Left lung (tissue), 14 donors: ENCODE measurements at places on chromosomes 7 and 10. TPM values are rescaled to one million over a fixed set of nuclear protein-coding genes. Genes with fewer than 3 reads are reported as not detected.

The CNNM2 gene
- total RNA-seq = 10.3 TPM

The ZNF853 gene
- total RNA-seq = 3.4 TPM

The TWNK gene
- total RNA-seq = 3.4 TPM

The GJD4 gene
- total RNA-seq = not detected

GRCh38 chr10:103086261-103086660 is 106.8 kb downstream of the NT5C2 start:
- H3K27ac ChIP-seq = no peak overlapping the region
- H3K27me3 ChIP-seq = no peaks in the 10 kb centered on the region
- no peak for DNase-seq
- H3K4me1 ChIP-seq = no peaks in the 10 kb centered on the region

GRCh38 chr10:12950583-12951128 is 50.9 kb downstream of the CCDC3 start:
- DNase-seq = no peak
- no peaks in the 10 kb centered on the region for H3K36me3 ChIP-seq
- H3K4me3 ChIP-seq = no peak overlapping the region
- H3K4me1 ChIP-seq = no peaks in the 10 kb centered on the region

GRCh38 chr7:42035210-42035609 is 201.8 kb downstream of the GLI3 start:
- no peak overlapping the region for H3K27ac ChIP-seq
- no peaks in the 10 kb centered on the region for H3K36me3 ChIP-seq
- H3K4me3 ChIP-seq = no peak overlapping the region

- H3K4me3 ChIP-seq = no peak overlapping the region
- no peaks in the 10 kb centered on the region for H3K27me3 ChIP-seq
- no peak for DNase-seq
- H3K4me1 ChIP-seq = peaks cover 9% of the 10 kb centered on the region
- H3K27ac ChIP-seq = no peak overlapping the region
- H3K36me3 ChIP-seq = no peaks in the 10 kb centered on the region
Measured at GRCh38 chr7:138499340-138499739, 39.3 kb downstream of the TRIM24 start.

GRCh38 chr10:114539623-114540022 is 118.5 kb downstream of the ABLIM1 start:
- H3K4me1 ChIP-seq = peaks cover 14% of the 10 kb centered on the region
- H3K36me3 ChIP-seq = peaks cover 10% of the 10 kb centered on the region
- H3K27ac ChIP-seq = no peak overlapping the region
- DNase-seq = no peak

- peak; percentile 91 for DNase-seq
- peaks cover 73% of the 10 kb centered on the region for H3K4me1 ChIP-seq
- no peaks in the 10 kb centered on the region for H3K36me3 ChIP-seq
- no peaks in the 10 kb centered on the region for H3K27me3 ChIP-seq
Measured at GRCh38 chr10:79070606-79071395, 2.0 kb downstream of the ZMIZ1 start.
